Activated B cell treated with CpG ODN at 0.5 μM for 24 hours (primary cell): ENCODE measurements at places on chromosomes 6 and 20. TPM values are rescaled to one million over a fixed set of nuclear protein-coding genes. Genes with fewer than 3 reads are reported as not detected.

The CTSZ gene
- total RNA-seq = 262 and 278 TPM in 2 replicates

- H3K4me3 ChIP-seq = peak overlapping the region; percentile 80
- no peaks in the 10 kb centered on the region for H3K36me3 ChIP-seq
- no peak for DNase-seq
- peaks cover 59% of the 10 kb centered on the region for H3K27me3 ChIP-seq
- peaks cover 23% of the 10 kb centered on the region for H3K4me1 ChIP-seq
Measured at GRCh38 chr20:32019156-32019510, 8.9 kb downstream of the CCM2L start.

- no peak for DNase-seq
- no peaks in the 10 kb centered on the region for H3K36me3 ChIP-seq
- H3K27ac ChIP-seq = no peak overlapping the region
- no peak overlapping the region for H3K4me3 ChIP-seq
Measured at GRCh38 chr6:125658136-125658535, 91.3 kb upstream of the HEY2 start.

DNA sequence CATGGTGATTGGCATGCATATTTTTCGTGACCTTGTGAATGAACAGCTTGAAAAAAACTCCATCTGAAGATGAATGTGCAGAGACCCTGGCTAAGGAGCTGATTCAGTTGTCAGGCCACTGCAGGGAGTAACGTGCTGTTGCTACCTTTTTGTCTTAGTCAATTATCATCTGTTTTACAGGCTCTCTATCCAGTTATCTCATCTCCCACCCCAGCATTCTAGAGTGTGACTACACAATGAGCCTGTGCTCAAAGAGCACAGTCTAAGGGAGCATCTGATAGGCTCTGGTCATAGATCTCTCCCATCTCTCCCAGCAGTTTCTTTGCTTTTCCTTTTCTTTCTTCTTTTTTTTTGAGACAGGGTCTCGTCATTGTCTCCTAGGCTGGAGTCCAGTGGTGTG is 45.5 kb downstream of the NDRG3 start:
- H3K27me3 ChIP-seq = no peaks in the 10 kb centered on the region
- peaks cover 9% of the 10 kb centered on the region for H3K36me3 ChIP-seq
- no peak overlapping the region for H3K4me3 ChIP-seq
- peaks cover 4% of the 10 kb centered on the region for H3K4me1 ChIP-seq

DNA sequence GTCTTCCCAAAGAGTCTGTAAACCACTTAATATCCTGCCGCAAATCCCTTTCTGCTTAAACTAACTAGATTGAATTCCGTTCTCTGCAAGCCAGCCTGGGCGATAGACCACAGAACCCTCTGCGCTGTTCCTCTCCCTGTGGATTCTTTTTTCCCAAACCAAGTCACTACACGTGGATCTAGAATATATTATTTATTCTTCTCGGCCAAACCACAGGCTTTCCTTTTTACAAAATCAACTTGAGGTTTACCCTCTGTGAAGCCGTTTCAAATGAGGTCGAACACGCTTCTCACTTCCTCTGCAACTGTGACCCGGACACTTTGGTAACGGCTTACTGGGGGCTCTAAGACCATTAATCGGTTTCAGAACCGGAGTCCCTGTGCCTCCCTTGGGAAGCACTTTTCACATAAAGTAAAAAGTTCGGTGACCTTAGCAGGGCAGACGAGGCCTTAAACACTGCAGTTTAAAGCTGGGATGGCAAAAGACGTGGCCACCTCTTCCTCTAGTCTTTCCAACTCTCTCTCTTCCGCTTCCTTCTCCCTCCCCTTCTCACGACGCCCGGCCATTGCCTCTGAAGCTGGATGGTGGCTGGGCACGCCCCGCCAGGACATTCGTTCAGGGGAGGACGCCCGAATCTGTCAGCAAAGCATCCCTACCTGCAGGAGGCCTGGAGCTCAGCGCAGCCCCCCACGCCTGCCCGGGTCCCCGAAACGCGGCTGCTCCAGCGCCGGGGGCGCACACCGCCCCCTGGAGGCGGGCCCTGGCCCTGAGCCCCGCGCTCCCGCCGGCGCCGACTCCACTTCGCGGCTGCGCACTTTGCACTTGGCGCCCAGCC is 55.0 kb upstream of the FOXC1 start:
- peaks cover 4% of the 10 kb centered on the region for H3K4me1 ChIP-seq
- H3K27me3 ChIP-seq = peaks cover 23% of the 10 kb centered on the region
- H3K4me3 ChIP-seq = peak overlapping the region; percentile 86
- peak overlapping the region; percentile 82 for H3K27ac ChIP-seq
- peak; percentile 46 for DNase-seq

DNA sequence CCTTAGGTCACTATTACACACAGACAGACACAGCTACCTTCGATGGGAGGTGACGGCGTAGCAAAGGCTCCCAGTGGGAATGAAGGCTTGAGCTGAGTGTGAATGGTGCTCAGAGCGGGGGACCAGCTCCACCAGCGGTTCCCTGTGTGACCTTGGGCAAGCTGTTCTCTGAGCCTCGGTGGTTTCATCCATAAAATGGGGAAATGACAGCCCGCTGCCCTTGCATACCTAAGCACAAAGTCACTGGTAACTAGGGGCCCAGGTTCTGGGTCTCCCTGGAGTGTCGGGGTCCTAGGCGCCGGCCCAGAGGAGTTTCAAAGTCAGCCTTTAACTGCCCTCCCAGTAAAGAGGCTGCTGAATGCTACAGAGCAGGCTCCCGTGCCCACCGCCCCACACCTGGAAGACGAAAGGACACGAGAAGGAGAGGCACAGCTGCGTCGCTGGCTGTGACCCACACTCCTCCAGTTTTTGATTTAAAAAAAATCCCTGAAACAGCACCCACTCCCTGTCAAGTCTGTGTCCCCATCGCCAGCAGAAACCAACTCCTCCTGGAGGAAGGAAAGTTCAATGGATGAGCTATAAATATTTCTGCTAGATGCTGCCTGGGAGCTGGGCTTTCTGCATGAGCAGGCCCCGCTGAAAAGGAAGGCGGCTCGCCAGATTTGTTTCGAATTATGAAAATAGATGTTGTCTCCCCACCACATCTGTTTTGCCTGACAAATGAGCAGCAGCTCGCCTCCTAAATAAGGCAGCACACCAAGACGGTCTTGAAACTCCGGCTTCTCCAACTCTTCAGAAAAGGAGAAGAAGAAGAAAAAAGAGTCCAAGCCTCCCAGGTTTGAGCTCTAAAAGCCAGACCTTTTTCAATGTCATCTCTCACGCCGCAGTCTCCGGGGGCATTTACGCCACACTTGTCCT is 27.4 kb downstream of the PMEPA1 start:
- H3K4me3 ChIP-seq = peak overlapping the region; percentile 80
- peak overlapping the region; percentile 94 for H3K27ac ChIP-seq
- H3K36me3 ChIP-seq = peaks cover 6% of the 10 kb centered on the region
- H3K27me3 ChIP-seq = no peaks in the 10 kb centered on the region
- DNase-seq = no peak

The ECT2L gene
- not detected in 2 replicates for total RNA-seq

GRCh38 chr6:127690092-127690491 is 113.1 kb downstream of the C6orf58 start:
- H3K27me3 ChIP-seq = no peaks in the 10 kb centered on the region
- H3K4me3 ChIP-seq = no peak overlapping the region
- no peak for DNase-seq
- no peaks in the 10 kb centered on the region for H3K4me1 ChIP-seq

The TFAP2C gene
- total RNA-seq = not detected in 2 replicates

The MUC22 gene
- not detected in 2 replicates for total RNA-seq
